ENCODE measurements at places on chromosomes 13 and 19.

DNA sequence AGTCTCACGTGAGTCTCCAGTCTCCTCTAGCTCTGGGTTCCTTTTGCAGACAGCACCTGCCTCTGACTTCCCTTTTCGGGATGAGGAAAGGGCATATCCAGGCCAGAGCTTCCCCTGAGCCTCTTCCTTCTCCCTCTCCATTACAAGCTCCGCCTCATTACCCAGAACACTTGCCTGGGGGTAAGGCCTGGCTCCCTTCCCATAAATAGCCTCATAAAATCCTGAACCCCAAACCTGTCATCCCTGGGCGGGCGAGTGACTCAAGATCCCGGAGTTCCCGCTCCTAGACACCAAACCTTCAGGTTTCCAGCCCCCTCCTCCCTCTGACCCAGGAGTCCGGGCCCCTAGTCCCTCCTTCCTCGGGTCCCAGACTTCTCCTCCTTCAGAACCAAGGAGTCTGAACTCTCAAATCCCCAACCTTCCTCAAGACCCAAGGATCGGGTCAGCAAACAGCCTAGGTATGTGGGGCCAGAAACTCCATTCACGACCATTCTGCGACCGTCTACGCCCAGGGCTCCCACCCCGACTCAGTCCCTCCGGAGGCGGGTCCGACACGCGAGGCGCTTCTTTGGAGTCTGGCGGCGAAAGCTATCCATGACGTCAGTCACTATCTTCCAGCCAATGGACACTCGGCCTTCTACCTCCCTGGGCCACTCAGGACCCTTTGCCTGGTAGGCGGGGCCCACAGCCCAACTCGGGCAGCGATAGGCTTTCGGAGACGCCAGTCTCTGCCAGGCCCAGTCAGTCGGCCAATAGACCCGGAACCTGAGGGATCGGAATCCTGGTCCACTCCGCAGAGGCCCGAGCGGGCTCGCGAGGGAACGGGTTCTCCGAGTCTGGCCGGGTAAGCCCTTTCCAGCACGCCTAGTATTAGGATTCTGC lies 6.5 kb upstream of the CNFN start:
- peak; percentile 96 for DNase-seq

- no peak for DNase-seq
These were observed 14.2 kb downstream of the FBXO46 start for GRCh38 chr19:45716359-45717130.

GRCh38 chr19:54077334-54077733 lies 3.8 kb downstream of the TARM1 start:
- DNase-seq, result no peak

GRCh38 chr13:43648733-43649132 lies 138.0 kb downstream of the ENOX1 start:
- DNase-seq, result no peak

GRCh38 chr13:38803531-38803930 lies 116.7 kb downstream of the FREM2 start:
- DNase-seq, result no peak

GRCh38 chr13:33684874-33685273 lies 133.1 kb upstream of the RFC3 start:
- DNase-seq, result no peak

GRCh38 chr19:6551607-6552450 lies 21.0 kb downstream of the TNFSF9 start:
- DNase-seq, result no peak

DNA sequence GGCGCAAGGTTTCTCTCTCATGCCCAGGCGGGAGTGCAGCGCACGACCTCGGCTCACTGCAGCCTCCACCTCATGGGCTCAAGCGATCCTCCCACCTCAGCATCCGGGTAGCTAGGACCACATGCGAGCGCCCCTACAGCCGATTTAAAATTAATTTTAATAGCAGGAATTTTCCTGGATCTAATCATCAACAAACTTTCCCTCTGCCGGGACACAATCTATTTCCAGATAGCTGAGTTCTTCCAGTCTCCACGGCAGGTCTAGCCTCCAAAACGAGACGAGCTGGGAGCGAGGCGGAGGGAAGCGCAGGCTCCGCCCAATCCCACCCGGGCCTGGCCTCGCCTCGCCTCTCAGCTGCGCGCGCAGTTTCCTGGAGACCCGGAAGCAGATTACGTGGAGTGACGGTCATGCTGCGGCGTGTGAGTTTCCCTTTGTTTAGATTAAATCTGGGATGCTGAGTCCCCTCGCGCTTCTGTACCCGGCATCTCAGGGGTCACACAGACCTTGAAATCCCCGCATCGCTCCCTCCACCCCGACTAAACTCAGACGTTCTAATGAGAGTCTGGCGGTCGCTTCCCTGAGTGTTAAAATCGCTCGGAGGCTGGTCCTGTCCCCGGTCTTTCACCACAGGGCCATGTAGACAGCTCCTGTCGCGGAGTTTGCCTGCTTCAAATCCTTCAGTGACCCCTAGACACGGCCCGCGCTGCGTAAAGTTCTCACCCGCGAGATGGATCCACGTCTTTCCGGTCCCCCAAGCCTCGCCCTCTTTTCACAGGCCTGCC lies at the start of gene ZNF880:
TSS of gene ZNF880 (plus strand) at position 365 of the 782 bp plus-strand sequence. CDS start at position 408, 43 bp downstream.
- DNase-seq, result peak; percentile 82

GRCh38 chr13:58869566-58869965 lies 1238.0 kb downstream of the PCDH17 start:
- DNase-seq, result no peak

DNA sequence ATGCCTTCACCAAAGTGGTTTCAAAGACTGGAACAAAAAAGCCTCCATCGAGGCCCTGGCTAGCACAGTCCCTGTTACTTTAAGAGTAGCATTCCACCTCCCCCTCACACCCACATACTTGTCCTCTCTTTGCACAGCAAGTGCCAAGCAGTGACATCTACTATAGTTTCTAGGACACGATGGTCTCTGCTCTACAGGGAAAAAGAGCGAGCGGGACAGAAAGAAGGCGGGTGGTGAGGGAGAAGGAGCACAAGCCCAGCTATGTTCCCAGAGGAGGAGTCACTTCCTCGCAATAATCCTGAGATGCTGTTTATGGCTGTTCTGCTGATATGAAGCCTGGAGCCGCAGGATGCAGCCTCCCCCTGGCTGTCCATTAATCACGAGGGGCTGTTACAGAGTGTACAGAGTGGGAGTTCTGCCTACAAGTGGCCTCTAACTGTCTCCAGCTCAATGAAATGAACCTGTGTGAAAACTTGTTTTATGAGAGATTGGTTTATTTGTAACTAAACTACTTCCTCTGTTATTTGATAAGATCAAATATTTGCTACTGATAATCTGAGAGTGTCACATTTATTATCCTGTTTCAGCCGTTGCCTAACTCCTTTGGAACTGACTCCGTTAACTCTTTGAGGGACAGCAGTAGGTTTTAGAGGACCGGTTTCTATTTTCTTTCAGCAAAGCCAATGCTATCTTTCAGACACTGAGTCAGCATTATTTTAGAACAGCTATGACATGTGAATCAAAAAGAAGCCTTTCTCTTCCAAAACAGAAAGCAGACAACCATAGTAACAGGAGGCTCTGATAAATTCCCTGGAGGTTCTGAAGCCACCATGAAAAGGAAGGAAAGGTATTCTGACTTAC lies 208.0 kb downstream of the SPRY2 start:
- DNase-seq, result peak; percentile 59

DNA sequence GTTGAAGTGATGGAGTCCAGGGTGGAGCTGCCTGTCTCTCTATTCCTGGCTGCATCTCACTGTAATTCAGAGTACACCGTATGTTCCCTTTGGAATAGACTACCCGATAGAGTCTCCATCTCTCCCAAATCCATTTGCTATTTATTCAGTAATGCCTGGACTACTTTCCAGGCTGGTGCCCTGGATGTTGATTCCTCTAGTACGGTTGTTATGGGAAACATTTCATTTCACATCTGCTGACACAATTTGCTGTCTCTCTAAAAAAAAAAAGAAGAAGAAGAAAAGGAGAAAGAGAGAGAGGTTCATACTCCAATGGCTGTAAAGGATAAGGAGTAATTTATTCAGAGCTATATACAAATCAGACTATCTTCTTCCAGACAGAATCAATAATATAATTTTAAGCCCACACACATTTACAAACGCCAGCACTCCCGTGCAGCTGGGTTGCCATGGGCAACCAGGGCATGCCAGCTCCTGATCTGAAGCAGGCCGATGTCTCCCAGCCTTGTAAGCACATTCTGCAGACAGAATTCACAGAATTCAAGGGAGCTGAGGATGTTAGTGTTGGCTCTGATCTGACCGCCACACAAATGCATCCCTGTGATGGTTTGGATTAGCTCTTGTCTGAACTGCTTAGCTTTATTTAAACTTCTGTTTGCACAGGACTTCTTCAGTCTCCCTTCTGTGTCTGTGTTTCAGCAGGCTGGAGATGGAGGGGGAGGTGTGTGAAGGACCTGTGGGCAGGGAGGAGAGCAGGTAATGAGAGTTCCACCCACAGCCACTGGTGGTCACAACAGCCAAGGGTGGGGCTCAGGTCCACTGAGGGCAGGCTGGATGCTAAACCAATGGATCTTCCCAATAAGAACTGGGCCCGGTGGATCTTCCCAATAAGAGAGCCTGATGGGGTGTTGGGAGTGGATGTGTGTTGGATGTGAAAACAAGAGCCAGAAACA lies 66.0 kb downstream of the TEX26 start:
- DNase-seq, result no peak

- DNase-seq, result no peak
These were observed 40.0 kb upstream of the KL start for GRCh38 chr13:32976056-32976805.

GRCh38 chr13:30004204-30004603 lies 153.8 kb upstream of the UBL3 start:
- no peak for DNase-seq

DNA sequence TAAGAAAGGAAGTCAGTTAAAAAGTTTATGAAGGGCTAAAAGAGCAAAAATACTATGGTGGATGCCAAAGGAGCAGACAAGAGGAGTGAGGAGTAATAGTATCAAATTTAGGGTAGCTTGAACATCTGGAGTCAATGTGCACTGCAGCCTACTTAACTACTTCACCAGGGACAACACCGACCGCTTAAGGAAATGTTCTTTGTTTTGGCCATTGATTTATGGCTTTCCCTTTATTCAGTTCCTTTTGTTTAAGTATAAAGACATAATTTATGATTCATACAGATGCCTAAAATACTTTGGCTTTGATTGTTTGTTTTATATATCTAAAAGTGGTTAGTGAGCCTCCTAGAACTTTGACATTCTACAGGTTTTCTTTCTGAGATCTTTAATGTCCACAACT lies 276.3 kb upstream of the PRR20A start:
- no peak for DNase-seq

- no peak for DNase-seq
These were observed 518.3 kb downstream of the GPC6 start for GRCh38 chr13:93744886-93745285.

Data from gastrocnemius medialis (tissue), 4 donors.